H7 (cell line): ENCODE measurements at places on chromosomes 4 and X.

DNA sequence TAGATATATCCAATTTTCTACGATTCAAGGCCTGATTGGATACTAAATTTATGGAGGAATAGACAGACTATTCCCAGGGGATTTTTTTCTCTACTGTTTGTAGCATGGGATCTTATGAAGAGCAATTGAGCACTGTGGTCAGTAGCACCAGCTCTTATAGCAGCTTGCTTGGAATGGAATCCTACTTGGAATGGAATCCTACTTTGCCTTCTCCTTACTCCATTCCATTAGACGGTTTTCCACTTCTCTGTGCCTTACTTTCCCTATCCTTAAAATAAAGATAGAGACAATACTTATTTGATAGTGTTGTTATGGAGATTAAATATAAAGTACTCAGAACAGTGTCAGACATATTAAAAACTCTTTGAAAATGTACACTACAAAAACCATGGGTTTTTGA is 133.5 kb downstream of the BTC start:
- DNase-seq = no peak

- DNase-seq = no peak
Observed at GRCh38 chr4:184408021-184408683, 66.2 kb downstream of the IRF2 start.

- no peak for DNase-seq
Observed at GRCh38 chrX:73840120-73840924, 277.3 kb downstream of the CHIC1 start.

DNA sequence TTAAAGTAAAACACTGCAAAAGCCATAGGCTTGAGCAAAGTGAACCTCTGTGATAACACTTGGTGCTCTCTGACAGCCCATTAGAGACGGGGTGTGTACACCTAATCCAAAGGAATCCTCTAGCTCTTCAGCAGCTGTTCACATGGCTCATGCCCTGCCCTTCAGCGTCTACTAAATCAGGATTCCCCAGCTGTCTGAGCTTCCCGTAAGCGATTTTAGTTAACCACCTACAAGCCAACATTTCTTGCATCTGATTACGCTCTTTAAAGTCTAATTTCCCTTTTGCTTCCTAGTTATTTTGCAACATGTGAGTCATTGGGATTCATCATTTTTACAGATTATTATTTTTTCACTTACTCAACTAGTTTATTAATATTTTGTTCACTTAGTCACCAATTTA is 6.5 kb downstream of the DMD start:
- DNase-seq = no peak

DNA sequence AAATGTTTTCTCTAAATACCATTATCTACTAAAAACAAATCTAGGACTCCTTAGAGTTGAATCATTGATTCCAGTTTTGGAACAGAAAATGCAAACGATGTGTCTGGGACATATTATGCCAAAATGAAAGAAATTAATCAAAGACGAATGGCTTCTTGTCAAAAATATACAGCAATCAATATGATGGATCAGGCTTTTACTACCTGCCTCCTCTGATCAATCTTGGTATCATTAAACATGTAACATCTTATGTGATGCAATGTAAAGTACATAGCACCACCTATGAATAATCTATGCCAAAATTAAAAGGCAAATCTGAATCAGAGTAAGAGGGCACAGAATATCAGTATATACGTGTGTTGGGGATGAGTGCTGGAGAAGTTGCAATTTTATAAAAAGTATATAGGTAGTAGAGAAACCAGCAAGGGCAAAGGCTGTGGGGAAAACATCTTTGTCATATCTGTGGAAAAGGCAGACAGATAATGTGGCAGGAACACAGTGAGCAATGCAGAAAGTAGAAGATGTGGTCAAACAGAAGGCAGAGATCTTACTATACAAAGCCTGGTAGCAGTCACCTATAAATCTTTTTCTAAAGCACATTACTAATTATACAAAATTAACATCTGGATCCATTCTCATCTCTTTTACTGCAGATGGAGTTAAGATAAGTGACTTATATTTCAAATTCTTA is 152.7 kb downstream of the ANTXR2 start:
- no peak for DNase-seq

DNA sequence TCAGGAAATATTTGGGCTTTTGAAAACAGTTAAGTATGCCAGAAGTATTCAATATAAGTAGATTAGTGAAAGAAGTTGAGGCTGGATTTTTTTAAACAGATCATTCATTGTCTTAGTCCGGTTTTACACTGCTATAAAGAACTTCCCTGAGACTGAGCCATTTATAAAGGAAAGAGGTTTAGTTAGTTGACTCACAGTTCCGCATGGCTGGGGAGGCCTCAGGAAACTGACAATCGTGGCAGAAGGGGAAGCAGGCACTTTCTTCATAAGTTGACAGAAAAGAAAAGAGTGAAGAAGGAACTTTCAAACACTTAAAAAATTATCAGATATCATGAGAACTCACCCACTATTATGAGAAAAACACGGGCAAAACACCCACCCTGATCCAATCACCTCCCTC is 31.1 kb upstream of the CYLC1 start:
- no peak for DNase-seq

GRCh38 chrX:69107747-69108401 is 57.4 kb downstream of the PJA1 start:
- DNase-seq = no peak

DNA sequence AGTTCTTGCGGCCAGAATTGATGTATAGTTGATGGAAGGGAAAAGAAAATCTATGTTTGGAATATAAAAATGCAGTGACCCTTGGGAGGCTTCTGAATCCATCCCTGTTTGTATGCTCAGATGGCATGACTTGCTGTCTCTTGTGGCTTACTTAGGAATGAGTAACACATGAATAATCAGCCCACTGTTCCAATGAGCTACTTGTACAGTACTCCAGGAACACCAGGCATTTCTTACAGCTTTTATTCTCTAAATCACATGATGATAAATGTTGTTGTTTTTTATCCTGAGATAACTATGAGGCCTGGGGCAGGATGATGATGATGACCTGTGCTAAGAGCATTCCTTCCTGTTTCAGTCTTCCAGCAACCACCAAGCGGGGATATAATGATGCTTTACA is 18.9 kb downstream of the TMPRSS11E start:
- DNase-seq = no peak

GRCh38 chr4:112031712-112032328 is 113.4 kb upstream of the FAM241A start:
- peak; percentile 41 for DNase-seq

- no peak for DNase-seq
Observed at GRCh38 chr4:30882995-30883675, 163.0 kb downstream of the PCDH7 start.

- no peak for DNase-seq
Observed at GRCh38 chr4:150722908-150723362, 141.0 kb downstream of the MAB21L2 start.

DNA sequence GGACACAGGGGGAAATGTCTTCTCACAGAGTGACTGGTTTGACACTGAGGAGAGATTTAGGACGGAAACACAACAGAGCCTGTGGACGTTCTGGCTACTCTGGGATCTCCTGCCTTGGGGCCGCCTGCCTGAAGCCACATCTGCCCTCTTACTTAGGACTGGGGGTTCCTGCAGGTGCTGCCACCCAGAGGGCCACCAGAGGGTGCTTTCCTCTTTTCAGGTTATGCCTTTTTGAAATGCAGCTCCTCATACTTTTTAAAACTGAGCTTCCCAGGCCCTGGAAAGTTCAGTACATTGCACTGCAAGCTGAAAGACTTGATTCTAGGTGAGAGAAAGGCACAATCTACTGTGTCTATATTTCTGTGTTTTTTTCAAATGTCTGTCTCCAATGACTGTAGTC is 92.2 kb upstream of the PGRMC2 start:
- peak; percentile 46 for DNase-seq
